ENCODE measurements at places on chromosomes 11 and 22.

DNA sequence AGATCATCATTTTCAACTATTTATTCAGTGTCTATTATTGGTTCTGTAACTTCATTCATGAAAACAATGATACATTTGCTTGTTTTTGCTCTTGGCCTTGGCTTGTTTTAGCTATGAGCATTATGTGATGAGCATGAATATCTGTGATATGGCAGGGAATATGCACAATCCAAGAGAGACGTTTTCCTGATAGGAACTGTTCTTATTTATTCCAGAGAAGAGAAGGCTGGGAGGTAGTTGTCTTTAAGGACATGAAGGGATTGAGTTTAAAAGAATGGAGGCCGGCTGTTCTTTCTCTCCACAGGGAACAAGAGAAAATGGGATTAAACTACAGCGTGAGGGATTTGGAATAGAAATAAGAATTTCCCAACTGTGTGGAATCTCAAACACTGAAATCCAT, 30.3 kb downstream of the BLID start:
- no peak for DNase-seq

DNA sequence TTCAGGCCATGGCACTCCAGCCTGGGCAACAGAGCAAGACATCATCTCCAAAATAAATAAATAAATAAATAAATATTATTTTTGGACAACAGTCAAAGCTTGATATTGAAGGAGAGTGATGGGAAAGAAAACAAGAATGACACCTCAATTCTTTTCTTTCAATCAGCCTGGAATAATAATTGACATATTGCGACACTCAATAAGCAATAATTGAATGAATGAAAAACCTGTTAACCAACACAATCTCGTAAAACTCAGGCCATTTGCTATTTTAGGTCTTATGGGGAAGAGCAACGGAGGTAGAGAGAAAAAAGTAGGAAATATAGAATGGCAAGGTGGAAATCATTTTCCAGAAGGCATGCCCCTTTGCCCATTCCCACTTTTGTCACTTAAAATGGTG, 10.5 kb upstream of the RBFOX2 start:
- DNase-seq = no peak

GRCh38 chr11:112219476-112220232, 6.6 kb upstream of the PTS start:
- peak; percentile 11 for DNase-seq

- no peak for DNase-seq
These were observed 781.0 kb downstream of the TBC1D22A start for GRCh38 chr22:47543447-47543846.
